ENCODE measurements at places on chromosomes 2 and 18.

- DNase-seq, result no peak
Observed at GRCh38 chr18:59264121-59264571, 9.1 kb downstream of the RAX start.

DNA sequence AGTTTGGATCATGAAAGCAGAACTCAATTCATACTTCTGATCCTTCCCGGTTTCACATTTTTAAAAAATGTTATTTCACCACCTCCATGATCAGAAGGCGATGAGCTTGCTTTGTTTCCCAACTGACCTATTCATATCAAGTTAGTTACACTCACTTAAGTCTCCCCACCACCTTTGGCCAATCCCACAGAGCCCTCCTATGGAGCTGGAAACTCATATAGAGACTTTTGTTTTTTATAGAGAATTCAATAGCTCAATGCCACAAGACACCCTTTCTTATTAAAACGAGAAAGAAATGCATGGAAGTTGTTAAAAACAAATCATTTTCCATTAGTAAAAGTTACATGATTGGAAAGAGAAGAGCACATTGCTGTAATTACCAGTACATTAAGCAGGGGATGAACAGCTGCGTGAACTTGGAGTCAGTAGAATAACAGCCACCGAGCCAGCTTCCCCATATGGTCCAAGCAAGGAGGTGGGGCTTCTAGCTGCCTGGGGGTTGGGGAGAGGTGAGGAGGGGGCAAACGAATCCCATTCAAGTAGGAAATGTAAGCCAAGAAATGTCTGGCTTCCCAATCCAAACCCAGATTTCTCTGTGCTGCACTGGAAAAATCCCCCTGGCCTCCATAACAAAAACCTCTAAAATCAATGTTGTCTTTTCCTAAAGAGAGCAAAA is 614.5 kb downstream of the IRS1 start:
- no peak for DNase-seq

GRCh38 chr2:31286230-31286629 is 52.3 kb downstream of the EHD3 start:
- DNase-seq, result no peak

DNA sequence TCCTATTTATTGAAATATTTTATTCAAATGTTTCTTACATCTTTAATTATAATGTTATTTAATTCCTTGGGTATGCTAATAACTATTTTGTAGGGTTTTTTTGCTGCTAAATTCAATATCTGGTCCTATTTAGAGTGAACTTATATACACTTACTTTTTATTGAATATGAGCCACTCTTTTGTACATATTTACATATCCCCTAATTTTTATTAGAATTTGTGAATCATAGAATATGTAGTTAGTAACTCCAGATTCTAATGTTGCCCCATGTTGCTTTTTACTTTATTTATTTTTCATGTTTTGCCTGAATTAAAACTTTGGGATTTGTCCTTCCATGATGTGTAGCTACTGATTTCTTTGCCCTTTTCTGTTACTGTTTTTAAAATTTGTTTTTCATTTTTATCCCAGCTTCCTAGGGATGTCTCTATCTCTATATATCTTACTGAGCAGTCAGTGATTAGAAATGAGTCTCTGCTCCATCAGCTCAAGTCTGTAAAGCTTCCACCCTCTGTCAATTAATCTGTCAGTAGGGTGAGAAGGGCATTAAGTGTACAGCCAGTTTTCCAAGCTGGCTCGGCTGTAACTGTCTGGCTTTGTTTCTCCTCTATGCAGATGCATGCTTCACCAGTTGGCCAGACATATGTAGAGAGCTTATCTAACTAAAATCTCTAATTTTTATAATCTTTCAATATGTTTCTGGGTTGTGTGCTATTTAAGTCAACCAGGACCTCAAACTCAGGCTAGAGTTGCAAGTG is 256.9 kb downstream of the CDH19 start:
- no peak for DNase-seq

DNA sequence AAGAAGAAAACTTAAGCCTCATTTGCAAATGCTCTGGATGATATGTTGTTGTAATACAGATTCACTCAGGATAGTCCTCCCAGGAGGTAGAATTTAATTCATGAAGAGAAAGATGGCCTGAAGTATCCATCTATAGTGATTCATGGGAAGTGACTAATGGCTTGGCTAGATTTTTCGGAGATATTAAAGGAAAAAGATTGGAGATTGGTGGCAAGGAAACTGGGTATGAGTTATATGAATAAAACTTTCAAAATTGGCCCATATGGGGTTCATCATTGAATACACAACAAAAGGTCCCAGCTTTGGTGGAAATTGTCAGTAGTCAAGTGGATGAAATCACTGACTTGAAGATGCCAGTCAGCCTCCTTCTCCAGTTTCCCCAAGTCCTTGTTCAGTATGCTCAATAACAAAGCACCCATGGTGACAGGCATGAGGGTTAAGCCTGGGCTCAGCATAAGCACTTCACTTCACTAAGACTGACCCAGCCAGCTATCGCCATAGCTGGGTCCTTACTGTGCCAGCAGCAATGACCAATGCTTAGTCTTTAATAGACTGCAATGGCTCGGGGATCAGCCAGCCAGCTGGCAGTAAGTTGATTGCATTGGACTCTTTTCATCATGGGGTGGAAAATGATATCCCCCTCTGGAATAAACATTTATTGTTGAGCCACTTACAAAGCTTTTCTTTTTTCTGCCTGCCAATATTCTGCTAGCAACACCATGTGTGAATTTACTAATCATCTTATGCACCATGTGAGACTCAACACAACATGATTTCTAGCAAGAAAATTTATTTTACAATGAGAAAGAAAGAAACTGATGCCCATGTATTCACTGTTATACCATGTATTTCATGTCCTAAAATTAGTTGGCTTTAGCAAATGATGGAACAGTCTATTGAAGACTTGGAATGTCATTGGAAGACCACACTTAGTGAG is 176.6 kb upstream of the TACR1 start:
- DNase-seq, result peak; percentile 42

DNA sequence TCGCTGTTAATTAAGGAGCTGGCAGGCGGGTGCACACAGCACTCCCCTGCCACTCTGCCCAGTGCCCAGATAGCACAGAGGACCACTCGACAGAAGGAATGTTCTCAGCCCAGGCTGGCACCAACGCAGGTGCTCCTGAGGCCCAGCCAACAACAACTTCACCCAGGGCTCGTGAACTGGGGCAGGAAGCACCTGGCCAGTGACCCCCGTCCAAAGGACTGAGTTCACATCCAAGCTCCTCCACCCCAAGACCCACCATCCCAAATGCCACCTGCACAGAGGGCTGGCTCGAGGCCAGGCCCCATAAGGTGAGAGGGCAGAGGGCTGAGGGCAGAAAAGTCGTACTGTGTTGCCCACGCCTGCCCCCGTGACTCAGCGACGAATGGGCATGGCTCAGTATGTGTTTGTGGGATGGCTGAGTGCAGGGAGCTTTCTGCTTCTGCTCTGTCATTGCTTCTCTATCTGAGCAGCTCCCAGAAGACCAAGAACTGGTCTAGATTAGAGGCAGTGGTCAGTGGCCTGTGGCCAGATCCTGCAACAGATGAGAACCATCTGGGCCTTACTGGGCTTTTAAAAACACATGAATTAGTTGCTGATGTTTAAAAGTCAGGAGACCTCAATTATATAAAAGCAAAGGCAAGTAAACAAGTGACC is 68.4 kb downstream of the POLR1A start:
- peak; percentile 90 for DNase-seq

DNA sequence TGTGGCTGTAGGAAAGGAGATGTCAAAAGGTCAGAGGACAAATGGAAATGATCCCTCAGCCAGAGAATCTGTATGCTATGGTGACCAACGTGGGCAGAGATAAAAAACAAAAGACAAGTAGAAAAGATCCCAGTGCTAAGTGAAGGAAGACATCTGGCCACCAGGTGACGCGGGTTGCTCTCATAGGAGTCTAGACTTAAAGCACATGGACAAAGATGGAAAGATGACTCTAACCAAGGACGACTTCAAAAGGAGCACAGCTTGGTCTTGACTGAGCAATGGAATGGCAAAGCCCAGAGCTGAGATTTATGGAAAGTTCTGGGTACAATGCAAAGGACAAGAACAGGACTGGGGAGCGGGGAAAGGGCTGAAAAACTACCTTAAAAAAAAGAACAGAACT is 96.8 kb downstream of the CLIP4 start:
- DNase-seq, result peak; percentile 40

DNA sequence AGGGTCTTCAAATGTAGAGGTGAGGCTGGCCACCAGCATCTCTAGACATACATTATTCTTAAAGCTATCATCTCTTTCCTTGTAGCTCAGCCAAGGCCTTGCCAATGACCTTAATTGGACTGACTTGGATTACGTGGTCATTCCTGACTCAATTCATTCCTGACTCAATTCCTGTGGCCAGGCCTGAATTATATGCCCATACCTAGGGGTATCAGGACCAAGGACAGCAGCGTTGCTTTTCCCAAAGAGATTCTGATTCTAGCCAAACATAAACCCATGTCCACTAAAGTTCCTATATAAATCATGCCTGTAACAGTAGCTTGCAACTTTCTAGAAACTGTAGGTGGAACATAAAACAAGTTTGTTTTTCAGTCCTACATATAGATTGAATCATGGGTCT is 231.7 kb downstream of the ARL6IP6 start:
- no peak for DNase-seq

DNA sequence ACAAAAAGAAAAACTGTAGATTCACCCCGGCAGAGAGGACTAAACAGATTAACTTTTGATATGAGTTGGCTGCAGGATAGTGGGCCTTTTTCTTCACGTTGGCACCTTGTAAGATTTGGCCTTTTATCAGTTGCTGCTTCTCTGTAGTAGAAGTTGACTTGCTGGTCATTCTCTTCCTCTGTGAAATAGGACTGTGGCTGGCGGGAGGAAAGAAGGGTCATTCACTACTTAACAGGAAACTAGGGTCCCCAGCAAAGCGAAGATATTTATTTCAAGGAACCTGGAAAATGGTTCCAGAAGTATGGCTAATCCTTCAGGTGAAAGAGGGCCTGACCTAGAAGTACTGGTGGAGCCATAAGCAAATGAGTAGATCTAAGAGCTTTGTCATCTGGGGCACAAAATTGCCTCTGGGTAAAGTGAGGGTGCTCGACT is 383 bp upstream of the ATP5MC3 start:
- DNase-seq, result no peak

GRCh38 chr18:38579764-38580163 is 1014.2 kb upstream of the CELF4 start:
- DNase-seq, result no peak

DNA sequence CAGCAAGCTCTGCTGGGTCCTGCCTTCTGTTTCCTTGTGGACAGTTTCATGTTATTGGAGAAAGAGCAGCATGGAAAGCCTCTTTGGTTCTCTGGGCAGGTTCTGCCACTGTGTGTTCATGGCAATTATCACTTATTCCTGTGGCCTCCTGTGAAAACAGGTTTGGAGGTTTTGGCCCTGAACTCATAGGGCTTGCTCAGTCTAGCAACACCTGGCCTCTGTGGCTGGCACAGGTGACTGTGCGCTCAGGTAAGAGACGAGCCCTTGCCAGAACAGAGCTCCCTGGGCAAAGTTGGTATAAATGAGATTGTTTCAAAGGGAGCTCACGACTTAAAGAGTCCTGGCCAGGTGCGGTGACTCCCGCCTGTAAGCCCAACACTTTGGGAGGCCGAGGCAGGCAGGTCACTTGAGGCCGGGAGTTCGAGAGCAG is 5.7 kb downstream of the CEP68 start:
- DNase-seq, result no peak

GRCh38 chr18:78939734-78940494 is 39.7 kb upstream of the SALL3 start:
- DNase-seq, result no peak

DNA sequence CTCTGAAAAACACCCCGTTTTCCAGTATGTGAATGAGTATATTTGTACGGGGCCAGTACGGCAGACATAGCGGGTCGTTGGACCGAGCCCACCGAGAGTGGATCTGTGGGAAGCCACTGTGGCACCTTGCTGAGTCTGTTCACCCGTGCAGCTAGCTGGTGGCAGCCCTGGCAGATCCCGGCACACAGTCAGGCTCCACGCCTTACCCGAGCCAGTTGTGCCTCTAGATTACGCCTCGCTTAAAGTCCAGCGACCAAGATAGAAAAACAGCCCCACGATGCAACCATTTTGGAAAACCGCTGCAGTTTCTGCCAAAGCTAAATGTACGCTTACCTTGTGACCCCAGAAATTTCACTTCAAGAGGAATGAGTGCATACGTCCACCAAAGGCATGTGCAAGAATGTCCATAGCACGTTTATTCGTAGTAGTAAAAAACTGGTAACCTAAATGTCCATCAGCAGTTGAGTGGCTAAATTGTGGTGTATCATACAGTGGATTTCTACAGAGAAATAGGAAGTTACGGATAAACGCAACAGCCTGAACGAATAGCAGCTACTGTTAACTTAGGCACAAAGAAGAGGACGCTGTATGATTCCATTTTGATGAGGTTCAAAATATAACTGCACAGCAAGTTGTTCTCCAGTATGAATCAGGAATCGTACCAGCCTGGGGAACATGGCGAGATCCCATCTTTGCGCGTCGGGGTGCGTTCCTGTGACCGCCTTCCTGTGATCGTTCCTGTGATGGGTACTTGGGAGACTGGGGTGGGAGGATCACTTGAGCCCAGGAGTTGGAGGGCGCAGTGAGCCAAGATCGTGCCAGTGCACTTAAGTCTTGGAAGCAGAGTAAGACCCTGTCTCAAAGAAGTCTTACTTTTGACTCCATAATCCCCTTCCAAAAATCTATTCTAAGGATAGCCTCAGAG is 688 bp upstream of the WDR33 start:
- DNase-seq, result peak; percentile 19

DNA sequence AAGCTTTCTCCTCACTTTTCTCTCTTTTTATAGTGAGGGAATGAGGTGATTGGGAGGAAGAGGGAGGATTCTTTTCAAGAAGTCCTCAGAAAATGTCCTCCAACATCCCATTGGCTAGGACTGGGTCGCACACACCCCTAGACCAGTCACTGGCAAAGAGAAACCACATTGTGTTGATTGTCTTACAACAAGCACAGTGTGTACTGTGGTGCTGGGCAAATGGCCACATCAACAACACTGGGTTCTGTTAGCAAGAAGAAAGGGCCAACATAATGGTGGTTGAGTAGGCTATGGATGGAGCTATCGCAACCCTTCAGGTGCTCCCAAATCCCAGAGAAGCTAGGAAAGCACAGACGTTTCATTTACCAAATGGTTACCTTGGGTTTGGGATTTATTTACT is 18.7 kb upstream of the PTPN4 start:
- no peak for DNase-seq

- no peak for DNase-seq
Observed at GRCh38 chr2:183267148-183267827, 143.0 kb downstream of the NUP35 start.

GRCh38 chr18:24791751-24792545 is 331.5 kb downstream of the HRH4 start:
- peak; percentile 59 for DNase-seq

GRCh38 chr18:41992066-41992465 is 37.0 kb downstream of the PIK3C3 start:
- no peak for DNase-seq

DNA sequence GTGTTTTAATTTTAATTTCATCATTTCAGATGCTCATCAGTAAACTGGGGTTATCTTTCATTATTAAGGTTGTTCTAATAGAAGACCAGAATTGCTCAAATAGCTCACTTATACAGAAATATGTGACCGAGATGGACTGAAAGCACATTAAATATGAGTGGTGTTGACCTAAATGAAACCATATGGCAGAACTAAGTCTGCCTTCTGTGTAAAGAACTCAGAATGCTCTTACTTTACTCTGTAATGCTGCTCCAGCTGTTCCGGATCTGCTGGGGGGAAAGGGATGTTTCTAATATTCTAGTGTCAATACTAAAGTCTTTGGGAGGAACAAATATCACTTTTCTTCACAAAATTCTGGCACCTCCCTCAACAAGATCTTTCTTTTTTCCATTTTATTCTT is 131.0 kb downstream of the DPP4 start:
- DNase-seq, result no peak

- DNase-seq, result no peak
Observed at GRCh38 chr2:26610504-26611335, 30.4 kb downstream of the CIB4 start.

Data from AG08395 (cell line).